ENCODE measurements at places on chromosomes 5 and 9.

DNA sequence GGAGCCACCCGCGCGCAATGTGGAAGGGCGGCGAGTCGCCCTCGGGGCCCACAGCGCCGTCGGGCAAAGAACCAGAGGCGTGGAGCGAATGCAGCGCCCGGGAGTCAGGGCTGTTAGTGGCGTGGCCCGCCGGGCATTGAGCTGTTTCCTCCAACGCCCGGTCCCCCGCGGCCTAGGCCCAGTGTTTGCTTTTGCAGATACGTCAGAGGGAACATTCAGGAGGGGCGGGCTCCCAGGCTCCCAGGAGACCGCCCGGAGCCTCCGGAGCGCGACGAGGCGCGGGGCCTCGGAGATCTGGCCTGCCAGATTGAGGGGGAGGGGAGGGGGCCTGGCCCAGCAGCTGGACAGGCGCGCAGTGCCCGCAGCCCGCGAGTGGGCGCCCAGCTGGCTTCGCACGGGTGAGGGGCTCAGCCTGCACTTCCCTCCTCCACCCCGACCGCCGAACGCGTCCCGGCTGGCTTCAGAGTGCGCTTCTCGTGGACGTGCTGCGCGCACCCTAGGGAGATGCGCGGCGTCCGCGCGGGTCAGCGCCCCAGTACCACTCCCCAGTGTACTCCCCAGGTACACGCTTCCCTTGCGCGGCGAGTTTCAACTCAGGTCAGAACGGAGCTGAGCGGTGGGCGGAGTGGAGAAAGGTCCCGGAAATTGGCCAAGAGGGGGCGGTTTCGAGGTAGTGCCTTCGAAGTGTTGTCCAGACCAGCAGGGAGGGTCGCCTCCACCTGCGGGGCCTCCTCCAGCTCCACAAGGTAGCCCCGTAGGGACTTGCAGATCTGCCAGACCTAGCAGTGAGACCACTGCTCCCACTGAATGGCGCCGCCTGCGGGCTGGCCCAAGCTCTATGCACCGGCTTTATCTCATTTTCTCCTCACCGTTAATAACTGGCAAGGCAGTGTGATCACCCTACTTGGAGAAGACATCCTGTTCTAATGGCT, 130.4 kb downstream of the TMEM174 start:
- no peak for DNase-seq

DNA sequence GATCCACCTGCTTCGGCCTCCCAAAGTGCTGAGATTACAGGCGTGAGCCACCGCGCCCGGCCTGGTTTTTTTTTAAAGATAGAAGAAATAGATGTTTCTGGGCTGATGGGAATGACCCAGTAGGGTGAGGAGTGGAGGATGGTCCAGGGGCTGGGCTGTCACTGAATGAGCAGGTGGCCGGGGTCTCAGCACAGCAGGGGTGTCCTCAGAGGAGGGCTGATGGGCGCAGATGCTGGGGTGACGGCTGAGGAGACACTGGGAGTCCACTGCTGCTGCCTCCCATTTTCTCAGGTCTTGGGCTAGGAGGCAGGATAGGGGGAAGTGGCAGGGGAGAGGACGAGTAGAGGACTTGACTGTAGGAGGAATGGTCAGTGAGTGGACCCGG, 2.3 kb upstream of the TOR4A start:
- no peak for DNase-seq

- no peak for DNase-seq
Observed at GRCh38 chr5:149223081-149223848, 48.4 kb upstream of the AFAP1L1 start.

DNA sequence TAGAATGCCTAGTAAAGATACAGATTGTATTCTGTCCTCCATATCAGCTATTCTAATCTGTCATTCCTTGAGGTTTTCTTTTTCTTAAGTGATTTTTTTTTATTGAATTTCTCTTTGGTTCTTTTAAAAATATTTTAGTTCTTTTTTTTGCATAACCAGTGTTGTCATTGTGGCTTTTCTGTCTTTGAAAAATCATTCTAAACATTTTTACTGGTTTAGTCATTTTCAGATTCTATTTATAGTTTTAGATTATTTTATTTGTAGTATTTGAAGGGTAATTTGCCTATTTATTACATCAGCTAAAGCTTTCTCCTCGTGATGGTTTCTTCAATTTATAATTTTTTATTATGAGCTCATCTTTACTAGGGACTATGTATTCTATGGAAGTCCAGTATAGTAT, 78.1 kb downstream of the NDUFAF2 start:
- no peak for DNase-seq

GRCh38 chr9:68970151-68970550, 43.8 kb downstream of the PRKACG start:
- DNase-seq: no peak

DNA sequence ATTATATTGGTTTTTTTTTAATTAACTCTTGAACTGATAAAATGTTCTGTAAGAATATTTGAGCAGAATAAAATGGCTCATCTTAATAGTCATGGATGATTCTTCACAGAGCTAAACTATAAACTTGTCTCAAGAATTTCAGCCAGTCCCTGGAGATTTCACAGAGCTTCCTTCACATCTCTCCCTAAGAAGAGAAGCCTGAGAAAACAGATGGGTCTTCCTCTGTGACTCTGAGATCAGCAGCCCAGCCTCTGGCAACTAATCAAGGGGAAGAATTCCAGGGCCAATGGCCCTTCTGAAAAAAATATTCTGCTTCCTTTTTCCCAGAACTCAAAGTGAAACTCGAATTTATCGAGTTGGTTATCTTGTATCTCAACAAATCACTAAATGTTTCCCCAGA, 122.2 kb upstream of the ITGA1 start:
- DNase-seq: no peak

- no peak for DNase-seq
Observed at GRCh38 chr9:92404042-92404836, at the start of gene OGN. Gene OGN (minus strand): TSS chr9:92404578. CDS start chr9:92403407, 1,171 bp downstream.

- DNase-seq: no peak
Observed at GRCh38 chr9:18942801-18943200, 90.2 kb downstream of the SAXO1 start.

- DNase-seq: no peak
Observed at GRCh38 chr5:14914623-14915260, 43.2 kb upstream of the ANKH start.

- DNase-seq: no peak
Observed at GRCh38 chr9:126376311-126377175, 49.9 kb downstream of the MVB12B start.

DNA sequence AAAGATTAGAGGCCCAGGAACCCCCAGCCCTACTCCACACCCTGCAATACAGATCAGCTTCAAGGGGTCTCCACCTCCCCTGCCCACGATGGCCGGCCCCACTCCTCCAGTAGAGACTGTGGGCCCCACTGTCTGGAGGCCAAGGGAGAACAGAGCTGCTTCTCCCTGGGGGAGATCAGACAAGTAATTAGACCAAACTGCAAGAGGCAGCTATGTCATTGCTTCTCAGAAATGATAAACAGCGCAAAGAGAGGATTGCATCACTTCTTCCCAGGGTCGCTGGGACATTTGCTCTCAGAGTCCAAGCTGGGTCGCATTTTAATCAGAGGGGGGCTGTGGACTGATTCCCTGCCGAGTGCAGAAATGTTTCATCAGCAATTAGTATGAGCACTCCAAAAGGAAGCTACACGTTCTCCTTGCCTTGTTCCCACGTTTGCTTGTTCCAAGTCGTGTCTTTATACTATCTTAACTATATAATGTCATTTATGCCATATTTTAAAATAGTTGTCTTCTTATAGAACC, 59.9 kb downstream of the ROPN1L start:
- no peak for DNase-seq

- no peak for DNase-seq
Observed at GRCh38 chr5:144195448-144195847, 24.8 kb downstream of the KCTD16 start.

GRCh38 chr5:175129619-175130018, 314.4 kb downstream of the DRD1 start:
- DNase-seq: no peak

DNA sequence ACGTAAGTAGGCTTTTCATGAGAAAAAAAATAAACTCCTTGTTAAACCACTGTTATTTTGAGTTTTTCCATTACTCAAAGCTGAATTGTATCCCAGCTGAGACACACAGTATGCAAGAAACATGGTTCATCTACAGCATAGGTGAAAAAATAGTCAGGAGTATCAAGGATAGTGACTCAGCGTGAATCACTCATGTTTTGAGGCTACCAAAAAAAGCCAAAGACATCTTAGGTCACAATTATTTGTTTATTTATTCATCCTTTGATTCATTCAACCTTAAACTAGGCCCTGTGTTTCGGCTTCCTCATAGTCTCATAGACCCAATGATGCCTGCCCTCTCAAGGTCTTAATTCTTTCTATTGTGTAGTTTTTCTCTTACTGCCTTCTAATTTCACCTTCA, 32.9 kb upstream of the STX17 start:
- DNase-seq: no peak

DNA sequence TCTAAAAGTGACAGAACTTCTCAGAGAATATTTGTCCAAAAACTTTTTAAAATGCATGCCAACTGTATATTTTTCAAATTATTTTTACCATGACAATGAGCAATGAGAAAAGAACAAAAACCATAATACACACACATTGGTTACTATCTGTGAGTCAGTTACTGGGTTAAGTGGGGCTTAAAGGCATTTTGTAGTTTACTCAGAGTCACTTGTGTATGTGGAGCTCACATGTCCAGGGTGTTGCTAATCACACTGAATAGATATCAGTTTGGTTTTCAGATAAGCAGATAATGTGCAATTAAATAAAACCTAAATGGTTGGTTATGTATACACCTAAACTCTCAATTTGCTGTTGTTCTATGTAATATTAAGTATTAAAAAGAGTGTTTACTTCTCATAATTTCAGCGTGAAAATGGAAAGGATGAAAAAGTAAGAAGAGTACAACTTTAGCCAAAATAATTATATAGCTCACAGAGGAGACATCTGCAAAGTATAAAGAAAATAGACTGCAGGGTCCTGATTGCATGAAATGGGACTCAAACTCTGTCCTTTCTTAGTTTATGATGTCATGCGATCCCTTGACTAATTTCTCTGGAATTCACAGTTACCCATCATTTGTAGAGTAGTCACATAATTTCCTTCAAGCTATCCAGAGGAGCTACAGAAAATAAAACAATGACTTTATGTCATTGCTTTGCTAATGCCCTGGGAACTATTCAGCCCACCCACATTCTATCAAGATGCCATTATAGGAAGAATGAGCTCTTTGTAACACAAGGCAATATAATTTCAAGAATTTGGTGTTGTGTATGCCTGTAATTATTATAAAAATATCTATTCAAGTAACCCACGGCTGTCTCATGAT, 388.0 kb upstream of the ZNF608 start:
- DNase-seq: no peak

Data from CD4-positive, alpha-beta memory T cell (primary cell).